ENCODE measurements at places on chromosomes 2 and 18.
A peak's percentile ranks its signal among the peaks of the same experiment; 100 is the strongest.

DNA sequence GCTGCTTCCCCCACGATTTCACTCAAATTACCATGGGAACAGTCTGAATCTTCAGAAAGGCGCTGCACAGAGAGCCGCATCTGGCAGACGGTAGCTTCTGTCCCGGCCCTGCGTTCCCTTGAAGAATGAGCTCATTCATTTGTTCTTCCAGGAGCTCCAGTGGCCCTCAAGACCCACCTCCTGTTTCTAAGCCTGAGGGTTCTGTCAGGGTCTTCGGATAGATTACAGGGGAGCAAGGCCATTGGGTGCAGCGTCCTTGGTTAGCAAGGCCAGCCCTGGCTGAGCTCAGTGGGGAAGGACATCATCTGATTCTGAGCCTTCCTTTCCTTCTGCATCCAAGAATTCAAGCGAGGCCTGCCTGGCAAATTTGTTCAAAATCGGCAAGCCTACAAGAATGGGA lies 111.9 kb downstream of the PDCL3 start:
- DNase-seq: no peak

- DNase-seq: peak; percentile 75
Observed at GRCh38 chr2:101419096-101419663, 31.9 kb upstream of the CREG2 start.

- no peak for DNase-seq
Observed at GRCh38 chr2:134926231-134926931, 7.8 kb downstream of the CCNT2 start.

- DNase-seq: no peak
Observed at GRCh38 chr2:204177251-204177976, 240.9 kb downstream of the ICOS start.

GRCh38 chr2:176774766-176775451 lies 437.7 kb upstream of the HNRNPA3 start:
- DNase-seq: no peak
